CD4-positive, alpha-beta T cell treated with Interleukin-12 subunit alpha and Interleukin-12 subunit beta, for 1 hour (primary cell): ENCODE measurements at places on chromosomes 13 and 19.

- DNase-seq = no peak
These were observed 327.7 kb downstream of the ZNF536 start for GRCh38 chr19:30699871-30700280.

DNA sequence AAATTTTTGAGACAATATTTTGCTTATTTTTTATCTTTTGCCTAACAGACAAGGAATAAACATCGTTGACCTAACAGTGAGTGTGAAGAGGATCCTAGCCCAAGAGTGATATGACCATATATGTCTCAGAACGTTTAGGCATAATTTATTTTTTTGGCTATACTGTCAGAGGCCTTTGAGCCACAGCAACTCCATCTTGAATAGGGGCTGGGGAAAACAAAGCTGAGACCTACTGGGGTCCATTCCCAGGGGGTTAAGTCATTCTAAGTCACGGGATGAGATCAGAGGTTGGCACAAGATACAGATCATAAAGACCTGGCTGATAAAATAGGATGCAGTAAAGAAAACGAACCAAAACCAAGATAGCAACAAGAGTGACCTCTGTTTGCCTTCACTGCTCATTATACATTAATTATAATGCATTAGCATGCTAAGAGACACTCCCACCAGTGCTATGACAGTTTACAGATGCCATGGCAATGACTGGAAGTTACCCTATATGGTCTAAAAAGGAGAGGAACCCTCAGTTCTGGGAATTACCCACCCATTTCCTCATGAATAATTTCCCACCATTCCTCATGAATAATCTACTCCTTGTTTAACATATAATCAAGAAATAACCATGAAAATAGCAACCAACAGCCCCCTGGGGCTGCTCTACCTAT is 510.9 kb upstream of the PCDH9 start:
- no peak for DNase-seq

DNA sequence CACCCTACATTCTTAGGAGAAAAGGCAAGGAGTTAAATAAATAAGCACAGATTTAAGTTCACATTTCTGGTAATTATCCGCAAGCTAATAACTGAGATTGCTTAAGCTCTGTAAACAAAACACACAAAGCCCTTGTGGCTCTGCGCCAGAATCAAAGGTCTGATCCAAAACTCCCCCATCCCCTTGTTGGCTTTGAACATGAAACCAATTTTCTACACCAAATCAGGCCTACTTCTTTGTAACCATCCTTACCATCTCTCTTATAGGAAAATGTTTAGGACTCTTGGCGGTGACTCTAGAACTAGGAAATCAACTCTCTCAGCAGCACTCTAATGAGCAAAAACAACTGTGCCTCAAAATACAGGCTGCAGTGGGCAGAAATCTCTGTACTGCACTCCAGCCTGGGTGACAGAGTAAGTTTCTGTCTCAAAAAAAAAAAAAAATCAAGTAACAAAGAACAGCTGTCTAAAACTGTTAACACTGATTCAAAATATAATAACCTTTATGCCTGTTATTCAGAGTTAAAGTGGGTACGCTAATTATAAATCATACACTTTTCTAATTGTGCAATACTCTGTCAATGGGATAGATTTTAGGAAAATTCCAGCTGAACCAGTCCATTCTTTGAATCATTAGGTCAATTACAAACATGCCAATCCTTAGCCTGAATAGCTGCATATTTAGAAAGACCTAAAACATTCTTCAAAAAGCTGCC is 25.8 kb downstream of the ABCC4 start:
- no peak for DNase-seq

- DNase-seq = no peak
These were observed 7.9 kb downstream of the LIPE start for GRCh38 chr19:42419309-42419708.

DNA sequence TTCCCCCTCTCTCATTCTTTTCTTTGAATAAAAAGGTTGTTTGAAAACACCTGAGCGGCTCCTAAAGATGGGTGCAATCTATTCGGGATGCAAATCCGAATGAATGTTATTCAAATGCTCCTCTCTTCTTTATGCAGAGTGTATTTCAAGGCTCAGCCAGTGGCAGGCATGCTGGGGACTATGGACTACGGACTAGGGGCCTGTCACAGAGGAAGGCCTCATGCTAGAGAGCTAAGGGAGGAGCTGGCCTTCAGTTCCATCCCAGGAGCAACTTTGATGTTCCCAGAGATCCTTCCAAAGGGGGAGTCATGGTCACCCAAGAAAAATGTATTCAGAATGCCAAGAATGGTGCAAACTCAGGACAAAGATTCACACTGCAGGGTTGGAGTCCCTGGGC is 9.3 kb downstream of the ALOX5AP start:
- DNase-seq = no peak

GRCh38 chr19:35732540-35733179 is 9.6 kb downstream of the IGFLR1 start:
- no peak for DNase-seq

GRCh38 chr19:34148658-34149185 is 23.6 kb upstream of the LSM14A start:
- no peak for DNase-seq

GRCh38 chr19:1598777-1599459 is 6.3 kb upstream of the MBD3 start:
- no peak for DNase-seq

- no peak for DNase-seq
These were observed 16.7 kb upstream of the COLGALT1 start for GRCh38 chr19:17538684-17539237.

DNA sequence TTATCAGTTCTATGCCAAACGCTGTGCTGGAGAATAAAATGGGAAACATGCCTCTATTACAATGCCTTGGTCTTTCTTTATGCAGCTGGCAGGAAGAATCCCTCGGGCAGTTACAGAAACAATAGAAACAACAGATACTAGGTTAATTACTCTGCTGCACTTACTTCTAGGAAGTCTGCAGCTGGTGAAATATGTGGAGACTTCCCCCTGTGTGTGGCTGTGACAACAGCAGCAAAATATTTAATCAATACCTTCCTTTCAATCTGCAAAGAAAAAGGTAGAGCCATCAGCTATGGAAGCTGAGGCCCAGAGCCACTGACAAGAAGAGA is 9.9 kb downstream of the STOML3 start:
- DNase-seq = no peak

- peak; percentile 60 for DNase-seq
These were observed 26.3 kb downstream of the ZNF844 start for GRCh38 chr19:12090807-12091206.

DNA sequence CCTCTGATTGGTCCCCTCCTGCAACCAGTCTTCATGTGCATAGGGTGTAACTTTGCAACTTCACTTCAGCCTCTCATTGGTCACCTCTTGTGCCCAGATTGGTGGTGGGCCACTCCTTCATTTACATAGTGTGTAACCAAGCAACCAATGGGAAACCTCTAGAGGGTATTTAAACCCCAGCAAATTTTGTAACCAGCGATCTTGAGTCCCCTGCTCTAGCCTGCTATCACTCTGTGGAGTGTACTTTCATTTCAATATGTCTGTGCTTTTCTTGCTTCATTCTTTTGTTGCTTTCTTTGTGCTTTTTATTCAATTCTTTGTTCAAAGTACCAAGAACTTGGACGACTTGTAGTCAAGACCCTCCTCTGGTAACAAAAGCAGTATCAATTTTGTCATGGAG is 1336.9 kb upstream of the SPRY2 start:
- DNase-seq = no peak

GRCh38 chr13:72960114-72960513 is 98.7 kb upstream of the KLF5 start:
- no peak for DNase-seq

DNA sequence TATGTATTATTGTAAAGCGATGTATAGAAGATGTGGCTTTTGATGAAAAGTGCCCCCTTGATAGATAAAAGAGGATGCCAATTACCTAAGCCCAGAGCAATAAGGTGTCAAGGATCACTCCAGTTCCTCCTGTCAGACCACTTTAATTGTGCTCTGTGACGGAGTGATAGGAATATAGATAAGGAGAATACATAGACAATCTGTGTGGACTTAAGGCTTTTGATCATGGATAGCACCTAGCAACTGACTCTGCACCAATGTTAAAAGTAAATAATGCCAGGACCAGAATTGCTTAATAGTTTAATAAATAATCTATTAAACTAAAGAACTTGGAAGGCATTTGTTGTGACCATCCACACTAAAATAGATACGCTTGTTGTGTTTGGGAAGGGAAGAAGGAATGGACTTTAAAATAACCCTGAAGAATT is 390.7 kb upstream of the ARGLU1 start:
- no peak for DNase-seq

- DNase-seq = no peak
These were observed 18.6 kb upstream of the STRN4 start for GRCh38 chr19:46764817-46765291.

DNA sequence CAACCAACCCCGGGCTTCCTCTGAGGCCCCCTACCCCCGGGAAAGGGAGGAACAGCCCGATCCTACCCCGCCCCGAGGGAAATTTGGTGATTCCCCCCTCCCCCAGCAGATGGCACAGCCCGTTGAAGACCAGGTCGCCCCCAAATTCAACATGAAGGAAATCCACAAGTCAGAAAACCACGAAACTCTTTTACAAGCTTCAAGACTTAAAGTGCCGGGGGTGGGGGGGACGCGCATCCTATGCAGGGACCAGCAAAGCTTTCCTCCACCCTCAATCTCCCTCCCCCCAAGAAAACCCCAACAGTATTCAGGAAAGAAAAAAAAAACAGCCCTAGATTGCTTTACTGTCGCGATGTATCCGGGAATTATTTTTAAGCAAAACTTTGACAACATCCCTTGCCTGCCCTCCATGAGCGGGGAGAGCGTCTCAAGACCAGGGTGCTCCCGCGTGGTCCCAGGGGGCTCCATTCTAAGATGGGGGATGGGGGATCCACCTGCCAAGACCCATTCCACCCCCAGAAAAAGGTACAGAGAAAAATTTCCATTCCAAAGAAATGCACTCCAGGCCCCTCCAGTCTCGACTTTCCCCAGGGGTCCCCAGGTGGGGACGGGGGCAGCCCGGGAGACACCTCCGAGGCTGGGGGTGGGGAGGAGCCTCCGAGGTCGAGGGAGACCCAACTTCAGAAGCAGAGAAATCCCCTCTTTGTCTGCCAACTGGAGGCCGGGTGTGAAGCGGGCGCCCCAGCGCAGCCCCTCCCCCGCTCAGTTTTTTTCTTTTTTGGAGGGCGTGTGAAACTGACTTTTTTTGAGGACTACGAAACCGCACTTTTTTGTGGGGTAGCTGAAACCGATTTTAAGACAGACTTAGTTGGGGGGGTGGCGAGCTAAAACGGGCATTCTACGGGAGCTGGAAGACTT is 1.5 kb downstream of the TCF3 start:
- peak; percentile 85 for DNase-seq

DNA sequence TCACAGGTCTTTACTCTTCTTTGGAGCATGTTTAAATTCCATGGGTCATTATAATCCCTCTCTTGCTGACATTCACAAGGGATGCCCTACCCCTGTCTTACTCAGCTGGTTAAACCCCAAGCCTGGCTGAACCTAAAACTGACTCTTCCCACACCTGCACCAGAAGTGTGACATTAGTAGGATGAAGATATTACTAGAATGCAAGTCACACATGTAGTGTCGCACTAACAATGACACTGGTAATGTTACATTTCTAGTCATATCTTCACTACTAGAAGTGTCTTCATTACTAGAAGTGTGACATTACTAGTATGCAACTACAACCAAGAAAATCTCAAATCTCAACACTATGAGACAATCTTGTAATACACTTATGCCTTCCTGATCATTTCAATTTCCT is 14.2 kb downstream of the ZAR1L start:
- no peak for DNase-seq

DNA sequence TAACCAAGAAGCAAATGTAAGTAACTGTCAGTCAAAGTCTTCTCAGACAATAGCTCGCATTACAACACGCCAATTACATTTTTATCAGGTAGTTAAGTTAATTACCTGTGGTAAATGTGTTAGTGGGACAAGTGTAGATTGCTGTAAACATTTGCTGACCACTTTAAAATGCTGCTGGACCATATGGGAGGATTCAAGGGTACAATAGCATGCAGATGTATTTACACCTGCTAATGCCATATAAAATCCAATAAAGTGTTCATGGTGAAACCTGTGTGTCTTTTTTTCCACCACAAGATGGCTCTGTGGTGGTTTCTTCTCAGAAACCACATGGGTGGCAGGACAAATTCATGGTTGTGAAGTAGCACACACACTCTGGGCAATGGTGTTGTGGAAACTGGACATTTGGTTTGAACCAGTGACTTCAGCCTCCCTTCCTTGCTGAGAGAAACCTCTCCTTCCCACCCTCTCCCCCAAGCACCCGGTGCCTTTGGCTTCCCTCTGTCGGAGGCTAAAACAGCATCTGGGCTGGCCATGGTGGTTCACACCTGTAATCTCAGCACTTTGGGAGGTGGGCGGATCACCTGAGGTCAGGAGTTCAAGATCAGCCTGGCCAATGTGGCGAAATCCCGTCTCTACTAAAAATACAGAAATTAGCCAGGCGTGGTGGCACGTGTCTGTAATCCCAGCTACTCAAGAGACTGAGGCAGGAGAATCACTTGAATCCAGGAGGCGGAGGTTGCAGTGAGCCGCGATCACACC is 18.1 kb upstream of the GTF3A start:
- DNase-seq = peak; percentile 66

DNA sequence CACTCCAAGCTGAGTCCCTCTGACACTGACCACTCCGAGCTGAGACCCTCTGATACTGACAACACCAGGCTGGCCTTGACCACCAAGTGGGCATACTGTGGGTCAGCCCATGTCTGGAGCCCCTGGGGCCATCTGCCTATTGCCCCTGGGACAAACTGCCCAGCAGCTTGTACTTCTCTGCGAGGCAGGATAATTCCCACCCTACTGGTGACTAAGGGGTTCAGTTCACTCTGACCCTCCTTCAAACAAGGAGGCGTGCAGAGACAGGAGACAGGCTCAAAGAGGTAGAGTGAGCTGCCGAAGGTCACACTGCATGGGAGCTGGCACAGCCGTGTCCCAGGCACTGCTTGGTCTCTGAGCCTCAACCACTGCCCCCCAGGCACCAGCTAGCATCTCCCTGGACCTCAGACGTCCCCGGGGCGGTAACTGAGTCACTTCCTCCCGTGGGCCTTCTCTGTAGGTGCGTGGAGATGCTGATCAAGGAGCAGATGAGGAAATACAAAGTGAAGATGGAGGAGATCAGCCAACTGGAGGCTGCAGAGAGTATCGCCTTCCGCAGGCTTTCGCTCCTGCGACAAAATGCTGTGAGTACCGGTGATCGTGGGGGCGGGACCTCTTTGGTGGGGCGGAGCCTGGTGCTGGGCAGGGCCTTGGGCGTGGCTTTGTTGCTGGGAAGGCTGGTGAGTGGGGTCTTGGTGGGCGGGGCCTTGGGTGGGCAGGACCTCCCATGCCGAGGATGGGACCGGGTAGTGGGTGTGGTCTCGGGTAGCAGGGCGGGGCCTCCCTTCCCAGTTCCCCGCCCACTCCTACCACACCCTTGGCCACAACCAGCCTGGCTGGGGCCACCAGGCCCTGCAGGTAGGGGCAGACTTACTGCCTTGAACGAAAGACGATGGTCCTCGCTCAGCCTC is 5.8 kb upstream of the USE1 start:
- DNase-seq = peak; percentile 45
